NCI-H748 treated with DMSO at 0.1 percent for 48 hours (cell line): ENCODE measurements at places on chromosomes 2 and 18.

DNA sequence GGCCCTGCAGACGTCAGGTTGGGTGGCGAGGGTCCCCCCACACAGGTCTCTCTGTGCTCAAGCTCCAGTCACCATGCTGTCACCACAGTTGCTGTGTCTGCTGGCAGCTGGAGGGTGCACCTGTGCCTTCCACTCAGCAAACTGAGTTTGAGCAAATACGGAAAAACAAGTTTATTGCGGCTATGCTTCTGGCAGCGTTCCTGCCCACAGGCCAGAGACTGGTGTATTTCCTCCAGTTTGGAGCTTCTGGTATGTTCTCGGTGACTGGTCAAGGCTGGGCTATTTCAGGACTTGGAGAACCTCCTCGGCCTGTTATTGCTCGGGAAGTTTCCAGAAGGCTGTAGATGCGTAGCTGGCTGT lies 132.6 kb downstream of the SEPTIN10 start:
- DNase-seq: no peak

DNA sequence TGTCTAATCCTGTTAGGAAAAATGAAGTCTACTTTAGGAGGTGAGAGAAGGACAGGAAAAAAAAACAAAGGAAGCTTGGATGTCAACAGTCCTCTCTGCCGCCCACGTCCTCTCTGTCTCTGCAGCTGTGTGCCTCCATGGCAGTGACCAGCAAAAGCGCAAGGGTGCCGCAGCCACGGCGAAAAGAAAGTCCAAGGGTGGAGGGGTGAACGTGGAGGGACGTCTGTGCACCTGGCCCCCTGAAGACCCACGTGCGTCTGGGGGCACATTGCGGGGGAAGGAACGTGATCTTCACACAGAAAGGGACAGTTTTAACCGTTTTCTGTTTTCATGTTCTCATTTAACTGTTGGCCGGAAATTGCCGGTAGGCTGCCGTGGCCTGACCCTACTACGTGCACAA lies 152.7 kb downstream of the MBP start:
- no peak for DNase-seq

DNA sequence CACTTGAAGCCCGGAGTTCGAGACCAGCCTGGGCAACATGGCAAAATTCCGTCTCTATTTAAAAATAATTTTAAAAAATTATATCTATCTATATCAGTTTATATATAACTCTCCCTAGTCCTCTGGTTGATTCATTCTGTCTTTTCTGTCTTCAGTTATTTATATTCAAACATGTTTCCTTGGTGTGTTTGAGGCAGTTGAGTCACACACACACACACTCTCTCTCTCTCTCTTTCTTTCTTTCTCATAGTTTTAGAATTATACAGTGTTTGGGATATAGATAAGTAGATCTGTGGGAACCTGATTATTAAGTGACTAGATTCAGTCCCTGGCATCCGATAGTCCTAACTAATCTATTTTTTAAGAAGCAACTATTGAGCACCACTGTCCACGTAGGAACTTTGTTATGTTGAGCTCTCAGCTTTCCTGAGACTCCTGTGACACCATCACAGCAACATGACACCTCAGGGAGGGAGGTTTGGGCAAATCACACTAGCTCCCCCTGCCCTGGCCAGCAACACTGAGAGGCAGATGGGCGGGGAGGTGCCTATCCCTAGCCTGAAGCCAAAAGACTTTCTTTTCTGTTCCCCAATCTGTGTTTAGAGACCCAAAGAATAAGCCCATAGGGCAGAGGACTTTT lies 482.7 kb downstream of the DLGAP1 start:
- no peak for DNase-seq

GRCh38 chr2:128409326-128410034 lies 90.8 kb upstream of the HS6ST1 start:
- no peak for DNase-seq

- DNase-seq: no peak
Measured at GRCh38 chr18:49631146-49631866, 69.4 kb downstream of the LIPG start.

DNA sequence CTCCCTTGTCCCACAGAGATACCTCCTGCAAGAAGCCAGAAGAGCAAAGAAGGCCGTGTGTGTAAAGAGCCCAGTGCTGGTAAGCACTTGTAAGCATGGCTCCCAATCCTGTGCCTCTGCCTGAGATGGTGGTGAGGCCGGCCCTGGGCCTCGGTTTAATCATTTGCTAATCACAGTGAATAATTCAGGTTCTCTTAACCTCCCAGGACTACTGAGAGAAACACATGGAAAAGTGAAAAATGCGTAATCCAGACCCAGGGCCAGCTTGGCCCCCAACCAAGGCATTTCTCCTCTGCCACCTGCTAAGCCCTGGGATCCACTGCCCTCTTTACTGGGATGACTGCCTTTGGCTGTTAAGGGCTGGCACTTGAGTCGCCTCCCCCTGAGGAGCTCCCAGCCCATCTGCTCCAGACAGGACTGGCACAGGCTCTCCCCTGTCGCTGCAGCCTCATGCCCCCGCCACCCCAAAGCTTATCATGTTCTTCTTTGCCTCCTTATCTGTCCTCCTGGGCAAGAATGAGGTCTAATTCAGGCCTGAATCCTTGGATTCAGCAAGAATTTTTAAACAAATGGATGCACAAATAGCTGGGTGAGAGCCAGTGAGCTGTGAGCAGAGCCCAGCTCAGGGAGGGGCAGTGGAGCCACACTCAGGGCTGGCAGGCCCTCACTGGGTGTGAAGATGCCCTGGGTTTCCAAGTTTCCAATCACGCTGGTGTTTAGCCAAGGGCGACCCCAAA lies 193.9 kb upstream of the HS6ST1 start:
- DNase-seq: no peak

DNA sequence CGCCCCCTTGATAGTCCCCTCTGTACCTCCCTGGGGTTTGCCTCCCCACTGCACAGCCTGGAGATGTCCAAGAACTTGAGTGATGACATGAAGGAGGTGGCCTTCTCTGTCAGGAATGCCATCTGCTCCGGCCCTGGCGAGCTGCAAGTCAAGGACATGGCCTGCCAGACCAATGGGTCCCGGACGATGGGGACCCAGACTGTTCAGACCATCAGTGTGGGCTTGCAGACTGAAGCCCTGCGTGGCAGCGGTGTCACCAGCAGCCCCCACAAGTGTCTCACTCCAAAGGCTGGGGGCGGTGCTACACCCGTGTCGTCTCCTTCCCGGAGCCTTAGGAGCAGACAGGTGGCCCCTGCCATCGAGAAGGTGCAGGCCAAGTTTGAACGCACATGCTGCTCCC lies 119.9 kb downstream of the MTCL1 start:
- DNase-seq: no peak

DNA sequence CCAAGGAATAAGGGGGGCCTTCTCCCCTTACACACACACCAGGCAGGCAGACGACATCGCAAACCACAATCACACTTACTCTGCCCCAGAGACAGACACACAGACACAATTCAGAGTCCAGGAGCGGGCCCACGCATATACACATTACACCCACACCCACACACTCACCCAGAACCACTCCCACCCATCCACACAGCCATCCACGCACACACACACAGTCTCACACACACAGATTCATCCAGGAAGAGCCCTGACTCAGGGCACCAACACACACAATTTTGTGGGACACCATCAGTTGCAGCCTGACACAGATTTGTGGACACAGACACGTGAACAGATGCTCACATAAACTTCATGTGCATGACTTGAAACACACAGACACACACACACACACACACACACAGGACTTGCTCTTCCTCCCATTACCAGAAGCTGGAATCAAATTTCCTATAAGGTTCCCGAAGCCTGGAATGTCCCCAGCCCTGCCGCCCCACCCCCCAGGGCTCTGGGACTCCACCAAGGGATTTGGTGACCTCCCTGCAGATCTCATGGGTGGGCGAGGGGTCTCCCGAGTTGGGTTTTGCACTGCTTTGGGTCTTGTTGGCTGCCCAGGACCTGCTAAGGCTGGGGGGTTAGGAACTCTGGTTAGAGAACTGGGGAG lies 23.5 kb downstream of the TNS1 start:
- no peak for DNase-seq
